Heart left ventricle (tissue), 16 donors: ENCODE measurements at places on chromosomes 4 and X.

DNA sequence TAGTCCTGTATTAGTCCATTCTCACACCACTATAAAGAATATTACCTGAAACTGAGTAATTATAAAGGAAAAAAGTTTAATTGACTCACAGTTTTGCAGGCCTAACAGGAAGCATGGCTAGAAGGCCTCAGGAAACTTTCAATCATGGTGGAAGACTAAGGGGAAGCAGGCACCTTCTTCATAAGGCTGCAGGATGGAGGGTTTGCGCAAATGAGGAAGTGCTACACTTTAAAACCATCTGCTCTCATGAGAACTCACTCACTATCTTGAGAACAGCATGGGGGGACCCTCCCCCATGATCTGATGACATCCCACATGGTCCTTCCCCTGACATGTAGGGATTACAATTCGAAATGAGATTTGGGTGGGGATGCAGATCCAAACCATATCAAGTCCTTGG, 12.1 kb upstream of the MAGEA11 start:
- no peak for DNase-seq

DNA sequence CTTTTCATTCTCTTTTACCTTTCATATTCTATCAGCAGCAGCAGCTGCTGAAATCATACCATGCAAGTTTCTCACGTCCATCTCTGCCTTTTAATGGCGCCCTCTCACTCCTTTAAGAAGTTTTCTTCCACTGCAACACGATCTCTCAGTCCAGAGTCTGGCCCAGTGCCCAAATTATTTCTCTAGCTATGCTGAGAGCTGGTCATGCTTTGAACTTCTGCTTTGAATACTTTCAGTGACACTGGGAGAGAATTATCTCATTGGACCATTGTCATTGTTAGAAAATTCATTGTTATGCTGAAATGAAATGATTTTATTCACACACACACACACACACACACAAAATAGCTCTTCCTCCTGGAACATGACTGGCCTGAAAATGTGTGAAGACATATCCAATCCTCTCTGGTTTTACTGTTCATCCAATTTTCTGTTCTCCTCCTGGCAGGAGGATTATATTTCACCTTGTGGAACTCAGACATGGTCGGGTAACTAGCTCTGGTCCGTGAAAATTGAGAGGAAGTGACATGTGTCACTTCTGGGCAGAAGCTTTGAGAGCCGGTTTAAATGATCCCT, 1.3 kb upstream of the PDHA1 start:
- DNase-seq = no peak

DNA sequence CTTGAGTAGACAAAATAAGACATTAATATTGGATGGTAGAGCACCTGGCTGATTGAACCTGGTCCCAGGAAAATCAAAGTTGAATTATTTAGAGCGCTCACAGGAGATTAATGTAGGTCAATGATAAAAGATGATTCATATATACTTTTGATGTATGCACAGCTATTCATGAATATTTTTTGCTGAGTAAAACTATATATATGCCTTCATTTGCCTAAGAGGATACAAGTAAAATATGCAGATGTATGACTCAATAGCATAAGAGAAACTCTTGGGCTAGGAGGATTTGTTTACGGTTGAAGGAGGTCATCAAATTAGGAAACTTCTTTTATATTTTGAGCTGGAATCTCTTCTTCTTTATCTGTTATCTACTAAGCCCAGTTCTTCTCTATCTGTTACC, 202.7 kb upstream of the HS3ST1 start:
- no peak for DNase-seq

DNA sequence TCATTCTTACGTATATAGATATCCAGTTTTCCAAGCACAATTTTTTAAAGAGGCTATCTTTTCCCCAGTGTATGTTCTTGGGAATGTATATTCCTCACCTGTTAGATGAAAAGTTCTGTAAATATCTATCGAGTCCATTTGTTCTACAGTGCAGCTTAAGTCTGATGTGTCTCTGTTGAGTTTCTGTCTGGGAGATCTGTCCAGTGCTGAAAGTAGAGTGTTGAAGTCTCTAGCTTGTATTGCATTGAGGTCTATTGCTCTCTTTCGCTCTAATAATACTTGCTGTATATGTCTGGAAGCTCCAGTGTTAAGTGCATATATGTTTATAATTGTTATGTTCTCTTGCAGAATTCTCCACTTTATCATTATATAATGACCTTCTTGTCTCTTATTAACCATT, 373.1 kb downstream of the PPARGC1A start:
- DNase-seq = no peak

GRCh38 chr4:37977471-37978247, 17.5 kb downstream of the PTTG2 start:
- peak; percentile 83 for DNase-seq

GRCh38 chr4:150828159-150828558, 186.9 kb downstream of the LRBA start:
- no peak for DNase-seq

- DNase-seq = peak; percentile 87
Measured at GRCh38 chr4:75630174-75630936, at the start of gene CDKL2. Gene CDKL2 (minus strand): TSS chr4:75630528. CDS start chr4:75625988, 4,540 bp downstream.

GRCh38 chr4:123659730-123660129, 263.1 kb downstream of the SPRY1 start:
- no peak for DNase-seq
